ENCODE measurements at places on chromosomes 11 and 22. TPM values are rescaled to one million over a fixed set of nuclear protein-coding genes. Genes with fewer than 3 reads are reported as not detected.

IL17RA gene
- 21.9 TPM for total RNA-seq

CSF2RB gene
- total RNA-seq, result 10.7 TPM

OR51B5 gene
- not detected for total RNA-seq

MMP27 gene
- 0.25 TPM for total RNA-seq

IFTAP gene
- total RNA-seq, result 13.8 TPM

TMEM126A gene
- total RNA-seq, result 15.0 TPM

NAALAD2 gene
- 0.11 TPM for total RNA-seq

OR10D3 gene
- total RNA-seq, result not detected

PDGFD gene
- 12.9 TPM for total RNA-seq

EMID1 gene
- total RNA-seq, result 3.9 TPM

SCN3B gene
- 0.51 TPM for total RNA-seq

CARNS1 gene
- 0.30 TPM for total RNA-seq

GPR83 gene
- 0.29 TPM for total RNA-seq

BTBD18 gene
- not detected for total RNA-seq

DEUP1 gene
- total RNA-seq, result not detected

DBX1 gene
- not detected for total RNA-seq
